ENCODE measurements at places on chromosomes 16 and 17.

DNA sequence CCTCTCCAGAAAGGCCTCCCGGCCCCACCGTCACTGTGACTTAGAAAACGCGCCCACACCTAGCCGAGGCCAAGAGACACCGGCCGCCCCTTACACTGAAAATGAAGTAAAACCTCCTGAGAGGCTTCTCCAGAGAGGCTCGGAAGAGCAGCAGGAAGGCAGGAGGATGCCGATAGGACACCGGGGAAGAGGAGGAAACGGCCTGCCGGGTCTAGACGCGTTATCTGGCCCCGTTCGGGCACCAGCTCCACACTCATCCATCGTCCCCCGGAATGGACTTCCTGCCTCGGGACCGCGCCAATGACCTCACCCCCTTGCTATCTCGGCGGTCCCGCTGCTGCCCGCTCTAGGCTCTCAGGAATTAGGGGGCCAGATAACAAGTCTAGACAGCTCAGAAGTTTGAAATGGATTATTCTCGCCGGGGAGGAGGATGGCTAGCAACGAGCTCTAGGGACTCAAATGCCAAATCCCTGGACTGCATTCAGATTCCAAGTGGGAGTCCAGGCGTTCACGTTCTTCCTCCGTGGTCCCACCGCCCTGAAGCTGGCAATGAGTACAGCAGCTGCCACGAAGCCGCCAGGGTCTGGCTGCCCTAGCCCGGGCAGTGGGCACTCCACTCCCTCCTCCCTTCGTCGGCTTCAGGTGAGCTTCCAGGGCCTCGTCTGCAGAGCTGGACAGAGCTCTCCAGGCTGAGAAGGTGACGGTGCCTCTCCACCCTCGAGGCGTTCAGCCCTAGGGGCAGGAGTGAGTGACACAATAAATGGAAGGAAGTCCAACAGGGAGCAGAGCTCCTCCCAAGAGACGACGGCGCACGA is 350.9 kb downstream of the FOXL1 start:
- no peak for DNase-seq

DNA sequence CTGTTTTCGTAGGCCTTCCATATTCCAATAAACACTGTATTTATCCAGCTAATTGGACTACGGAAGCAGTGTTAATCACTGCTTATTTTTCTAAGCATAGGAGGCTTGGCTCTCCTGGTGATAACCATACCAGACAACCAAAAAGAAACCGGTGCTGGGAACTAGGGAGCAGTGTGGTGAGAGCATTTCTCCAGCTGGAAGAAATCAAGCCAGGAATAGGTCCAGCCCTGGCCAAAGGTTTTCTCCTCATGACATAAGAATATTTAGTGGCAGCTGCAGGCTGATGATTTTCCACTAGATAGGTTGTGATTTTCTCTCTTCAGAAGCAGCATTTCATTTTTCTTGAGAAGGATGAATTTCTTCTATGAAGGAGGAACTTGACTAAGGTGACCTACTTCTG is 141.5 kb downstream of the TRIM37 start:
- DNase-seq = no peak

- no peak for DNase-seq
Measured at GRCh38 chr16:30983898-30984610, 953 bp upstream of the HSD3B7 start.

GRCh38 chr17:18247613-18248001 is 10.9 kb downstream of the FLII start:
- no peak for DNase-seq

DNA sequence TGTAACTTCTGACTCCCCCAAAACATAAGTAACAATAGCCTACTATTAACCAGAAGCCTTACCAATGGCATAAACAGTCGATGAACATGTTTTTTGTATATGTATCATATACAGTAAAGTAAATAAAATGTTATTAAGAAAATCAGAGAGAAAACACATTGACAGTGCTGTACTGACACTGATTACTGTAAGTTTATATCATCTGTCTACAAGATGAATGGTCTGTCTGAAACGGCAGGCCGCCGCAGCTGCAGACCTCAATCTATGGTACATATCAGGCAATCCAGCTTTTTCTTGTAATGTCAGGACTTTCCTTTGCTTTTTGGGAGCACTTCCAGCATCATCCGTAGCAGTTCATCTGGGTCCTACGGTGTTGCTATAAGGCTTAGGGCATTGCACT is 44.2 kb upstream of the RPH3AL start:
- DNase-seq = no peak

DNA sequence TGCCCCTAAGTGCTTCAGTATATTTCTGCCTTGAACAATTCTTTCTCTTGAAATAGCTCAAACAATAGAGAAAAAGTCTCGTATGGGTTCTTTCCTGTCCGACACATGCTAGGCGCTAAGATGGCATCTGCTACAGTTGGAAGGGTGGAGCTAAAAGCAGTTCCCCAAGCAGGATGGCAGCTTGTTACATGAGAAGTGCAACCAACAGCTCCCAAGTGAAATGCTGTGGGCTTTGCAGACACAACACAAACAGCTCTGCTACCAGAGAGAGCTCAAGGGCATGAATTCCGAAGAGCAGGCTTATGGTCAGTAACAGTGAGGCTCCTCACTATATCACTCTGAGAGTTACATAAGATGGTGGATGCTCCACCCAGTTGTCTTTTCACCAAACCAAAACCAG is 83.8 kb downstream of the VPS53 start:
- DNase-seq = no peak

DNA sequence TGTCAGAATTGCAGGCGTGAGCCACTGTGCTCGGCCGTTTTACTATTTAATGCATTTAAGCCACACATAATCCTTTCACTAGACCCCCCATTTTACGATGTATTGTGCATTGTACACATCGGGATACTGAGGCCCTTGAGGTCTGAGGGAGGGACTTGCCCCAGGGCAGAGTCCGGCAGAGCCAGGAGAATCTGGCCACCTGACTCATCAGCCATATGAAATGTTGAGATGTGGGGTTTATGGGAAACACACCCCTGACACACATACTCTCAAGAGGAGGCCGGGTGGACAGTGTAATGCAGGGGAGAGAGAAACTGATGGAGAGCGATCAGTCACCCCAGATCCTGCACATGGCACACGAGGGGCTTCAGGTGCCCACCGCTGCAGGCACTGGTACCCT is 196.6 kb downstream of the ZNF423 start:
- no peak for DNase-seq

GRCh38 chr16:8850279-8850885 is 18.4 kb downstream of the CARHSP1 start:
- peak; percentile 50 for DNase-seq

DNA sequence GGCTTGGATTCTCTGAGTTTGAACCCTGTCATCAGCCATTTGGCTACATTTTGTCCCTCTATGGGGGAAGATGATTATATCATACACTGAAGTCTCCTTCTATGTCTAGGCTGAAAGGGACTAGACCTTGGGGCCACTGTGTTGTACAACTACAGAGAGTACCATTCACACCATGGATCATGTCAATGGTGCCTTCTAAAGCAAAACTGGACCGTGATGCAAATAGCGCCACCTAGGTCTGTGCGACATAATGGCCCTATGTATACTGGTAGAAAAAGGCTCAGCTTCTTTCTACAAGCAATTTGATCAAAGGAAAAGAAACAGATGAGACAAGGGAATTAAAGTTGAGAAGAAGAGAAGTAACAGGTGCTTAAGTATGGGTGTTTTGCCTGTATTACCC is 100.7 kb downstream of the LYRM1 start:
- DNase-seq = no peak

- DNase-seq = no peak
Measured at GRCh38 chr17:60388742-60389141, 3.2 kb downstream of the USP32 start.

DNA sequence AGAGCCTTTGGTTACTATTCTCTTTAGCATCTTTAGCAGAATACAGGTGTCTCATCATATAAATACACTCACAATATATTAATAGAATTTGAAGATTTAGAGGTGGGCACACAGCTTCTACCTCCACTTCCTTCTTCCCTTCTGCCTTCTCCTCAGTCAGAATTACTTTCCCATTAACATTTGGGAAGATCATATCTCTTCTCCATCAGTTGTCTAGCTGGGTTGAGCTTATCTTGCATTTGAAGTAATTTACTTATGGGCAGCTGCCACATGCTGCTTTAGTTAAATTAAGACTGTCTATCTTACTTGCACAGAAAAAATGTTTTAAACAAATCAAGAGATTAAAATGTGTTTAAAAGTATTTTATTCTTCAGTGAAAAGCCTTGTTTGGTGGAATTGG is 110.1 kb upstream of the ASIC2 start:
- DNase-seq = no peak

- DNase-seq = no peak
Measured at GRCh38 chr17:50855708-50856330, 10.3 kb downstream of the TOB1 start.

DNA sequence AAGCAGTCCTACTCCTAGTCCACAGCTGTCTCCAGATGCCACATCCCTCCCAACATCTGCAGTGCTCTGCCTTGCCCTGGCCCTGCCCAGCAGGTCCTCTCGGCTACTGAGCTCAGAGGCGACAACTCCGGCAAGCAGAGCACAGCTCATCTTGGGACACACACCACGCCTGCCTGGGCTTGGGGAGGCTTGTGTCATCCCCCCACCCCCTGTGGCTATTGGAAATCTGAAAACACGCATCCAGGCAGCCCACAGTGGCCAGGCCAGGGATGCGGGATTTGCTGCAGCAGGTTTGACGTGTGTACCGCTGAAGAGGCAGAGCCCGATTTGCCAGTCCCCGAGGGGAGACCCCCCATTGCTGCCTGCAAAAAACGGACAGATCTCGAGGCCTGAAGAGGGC is 25.4 kb downstream of the MXRA7 start:
- no peak for DNase-seq

DNA sequence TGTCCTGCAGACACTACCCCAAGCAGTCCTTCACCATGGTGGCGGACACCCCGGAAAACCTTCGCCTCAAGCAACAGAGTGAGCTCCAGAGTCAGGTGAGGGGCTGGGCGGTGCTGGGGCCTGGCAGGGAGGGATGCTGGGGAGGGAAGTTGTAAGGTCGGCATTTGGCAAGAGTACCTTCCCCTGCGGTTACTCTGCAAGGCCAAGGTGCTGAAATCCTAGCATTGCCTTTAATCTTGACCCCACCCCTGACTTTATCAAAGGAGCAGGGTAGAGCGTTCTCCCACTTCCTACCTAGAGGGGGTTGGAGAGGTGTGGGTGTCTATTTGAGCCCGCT is 20.5 kb downstream of the LASP1 start:
- DNase-seq = no peak

GRCh38 chr16:12565423-12565822 is 238.3 kb downstream of the CPPED1 start:
- DNase-seq = no peak

- DNase-seq = no peak
Measured at GRCh38 chr17:48465884-48466283, 35.9 kb upstream of the SKAP1 start.

GRCh38 chr17:36481829-36482228 is 4.7 kb upstream of the ZNHIT3 start:
- no peak for DNase-seq

GRCh38 chr17:4944163-4944553 is 4.1 kb downstream of the RNF167 start:
- DNase-seq = no peak
